Cardiac fibroblast (primary cell): ENCODE measurements at places on chromosomes 11 and 22.

DNA sequence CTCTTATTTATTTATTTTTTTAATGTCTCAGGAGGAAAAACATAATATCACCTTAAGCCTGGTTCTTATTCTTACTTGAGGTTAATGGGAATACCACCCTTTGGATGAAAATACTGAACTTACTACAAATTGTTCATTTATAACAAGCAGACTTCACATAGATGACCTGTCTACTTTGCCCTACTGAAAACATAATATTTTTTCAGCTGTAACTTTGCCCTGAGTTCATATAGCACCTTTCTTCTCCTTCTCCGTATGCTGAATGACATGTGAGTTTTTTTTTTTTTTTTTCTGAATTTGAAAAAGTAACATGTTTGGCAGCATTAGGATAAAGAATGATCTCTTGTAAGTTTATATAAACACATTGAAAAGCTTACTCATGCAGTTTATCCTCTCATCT is 186.8 kb downstream of the TMEM135 start:
- no peak for DNase-seq

- peak; percentile 70 for DNase-seq
These were observed 103.5 kb downstream of the WNT11 start for GRCh38 chr11:76102802-76103201.

DNA sequence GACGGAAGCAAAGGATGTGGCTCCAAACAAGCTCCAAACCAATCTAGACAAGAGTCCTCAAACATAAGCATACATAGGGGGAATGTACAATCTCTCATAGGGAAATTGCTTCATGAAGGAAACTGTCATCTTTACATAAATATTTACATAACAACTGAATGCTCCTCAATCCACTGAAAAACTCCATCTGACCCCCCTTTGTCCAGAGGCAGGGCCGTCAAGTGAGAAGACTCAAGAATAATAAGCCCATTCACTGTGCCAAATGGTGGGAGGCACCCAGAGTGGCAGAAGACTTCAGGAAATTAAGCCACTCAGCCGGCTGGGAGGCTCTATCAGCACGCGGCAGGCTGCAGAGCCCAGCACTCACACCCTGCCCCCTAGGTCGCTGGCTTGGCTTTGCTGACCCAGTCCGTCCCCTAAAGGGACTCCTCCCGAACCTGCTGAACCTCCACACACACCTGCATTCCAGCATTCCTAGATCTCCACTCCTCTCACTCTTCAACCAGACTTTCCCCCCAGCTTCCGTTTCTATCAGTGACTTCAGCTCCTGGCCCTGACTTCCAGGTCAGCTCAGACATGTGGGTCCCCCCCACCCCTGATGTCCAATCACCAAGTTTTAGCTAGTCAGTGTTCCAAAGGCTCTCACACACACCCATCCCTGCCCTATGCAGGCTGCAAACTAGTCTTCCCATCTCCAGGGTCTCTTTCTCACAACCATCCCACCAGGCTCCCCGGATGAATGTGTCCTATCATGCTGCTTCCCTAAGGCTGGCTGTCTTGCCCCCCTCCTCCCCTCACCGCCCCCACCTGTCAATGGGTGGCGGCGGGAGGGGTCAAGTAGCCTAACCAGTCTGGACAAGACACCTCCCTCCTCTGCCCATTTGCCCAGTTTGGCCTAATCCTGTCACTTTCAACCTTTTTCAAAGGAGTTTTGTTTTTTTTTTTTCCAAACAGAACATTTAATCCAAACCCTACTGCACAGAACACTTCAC is 11.3 kb downstream of the VPS37C start:
- DNase-seq, result peak; percentile 38

DNA sequence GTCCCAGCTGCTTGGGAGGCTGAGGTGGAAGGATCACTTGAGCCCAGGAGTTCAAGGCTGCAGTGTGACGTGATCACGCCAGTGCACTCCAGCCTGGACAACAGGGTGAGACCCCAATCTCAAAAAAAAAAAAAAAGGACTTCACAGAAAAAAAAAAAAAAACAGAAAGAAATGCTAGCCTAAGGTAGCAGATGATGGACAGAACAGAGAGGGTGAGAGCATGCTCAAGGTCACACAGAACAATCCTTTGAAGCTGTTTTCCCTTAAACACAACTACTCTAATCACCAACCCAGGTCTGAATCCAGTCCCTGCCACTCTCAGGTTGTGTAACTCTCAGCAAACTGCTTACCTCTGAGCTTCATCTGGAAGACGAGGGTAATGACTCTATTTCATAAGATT is 9.7 kb downstream of the ZMAT5 start:
- no peak for DNase-seq

DNA sequence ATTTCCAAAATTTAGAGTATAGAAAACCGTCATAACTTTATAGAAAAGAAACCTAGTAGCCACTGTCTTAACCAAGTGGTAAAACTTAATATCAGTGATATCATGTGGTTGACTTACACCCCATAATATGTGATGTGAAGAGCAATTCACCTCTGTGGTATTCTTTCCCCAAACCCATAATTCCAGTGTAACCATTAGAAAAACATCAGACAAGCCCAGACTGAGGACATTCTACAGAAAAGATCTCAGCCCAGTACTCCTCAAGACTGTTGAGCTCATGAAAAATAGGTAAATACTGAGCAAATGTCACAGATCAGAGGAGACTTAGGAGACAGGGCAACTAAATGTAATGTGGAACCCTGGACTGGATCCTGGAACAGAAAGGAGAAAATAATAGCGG is 134.6 kb downstream of the PGR start:
- DNase-seq, result no peak

GRCh38 chr11:86800076-86800959 is at the start of gene PRSS23:
PRSS23 (plus strand) TSS chr11:86800542; CDS start chr11:86807644, 7,102 bp downstream.
- peak; percentile 77 for DNase-seq

DNA sequence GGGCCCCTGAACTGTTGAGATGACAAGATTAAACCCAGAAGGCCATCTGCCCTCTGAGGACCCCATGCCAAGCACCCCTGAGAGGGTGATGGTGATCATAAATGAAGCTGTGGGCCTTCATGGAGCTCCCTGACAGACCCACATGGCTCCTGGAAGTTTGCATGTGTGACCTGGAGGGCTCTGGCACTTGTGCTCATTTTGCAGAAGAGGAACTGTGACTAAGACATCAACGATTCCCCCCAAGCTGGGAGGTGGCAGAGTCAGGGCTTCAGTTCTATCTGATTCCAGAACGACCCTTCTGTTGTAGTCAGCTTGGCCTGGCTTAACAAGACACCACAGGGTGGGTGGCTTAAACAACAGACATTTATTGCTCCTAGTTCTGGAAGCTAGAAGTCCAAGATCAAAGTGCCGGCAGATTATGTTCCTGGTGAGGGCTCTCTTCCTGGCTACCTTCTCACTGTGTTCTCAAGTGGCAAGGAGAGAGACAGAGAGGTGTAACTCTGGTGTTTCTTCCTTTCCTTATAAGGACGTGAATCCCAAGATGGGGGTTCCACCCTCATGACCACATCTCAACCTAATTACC is 46.4 kb upstream of the CD82 start:
- DNase-seq, result no peak

- no peak for DNase-seq
These were observed 28.0 kb downstream of the CTR9 start for GRCh38 chr11:10779086-10779485.
